ENCODE measurements at places on chromosomes 16 and 17.

GRCh38 chr17:77829843-77830799 is 128.4 kb upstream of the TNRC6C start:
- no peak for DNase-seq

- no peak for DNase-seq
Observed at GRCh38 chr16:11734025-11734652, 8.5 kb downstream of the TXNDC11 start.

DNA sequence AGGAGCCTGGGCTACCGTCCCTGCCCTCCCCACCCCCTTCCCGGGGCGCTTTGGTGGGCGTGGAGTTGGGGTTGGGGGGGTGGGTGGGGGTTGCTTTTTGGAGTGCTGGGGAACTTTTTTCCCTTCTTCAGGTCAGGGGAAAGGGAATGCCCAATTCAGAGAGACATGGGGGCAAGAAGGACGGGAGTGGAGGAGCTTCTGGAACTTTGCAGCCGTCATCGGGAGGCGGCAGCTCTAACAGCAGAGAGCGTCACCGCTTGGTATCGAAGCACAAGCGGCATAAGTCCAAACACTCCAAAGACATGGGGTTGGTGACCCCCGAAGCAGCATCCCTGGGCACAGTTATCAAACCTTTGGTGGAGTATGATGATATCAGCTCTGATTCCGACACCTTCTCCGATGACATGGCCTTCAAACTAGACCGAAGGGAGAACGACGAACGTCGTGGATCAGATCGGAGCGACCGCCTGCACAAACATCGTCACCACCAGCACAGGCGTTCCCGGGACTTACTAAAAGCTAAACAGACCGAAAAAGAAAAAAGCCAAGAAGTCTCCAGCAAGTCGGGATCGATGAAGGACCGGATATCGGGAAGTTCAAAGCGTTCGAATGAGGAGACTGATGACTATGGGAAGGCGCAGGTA is 762 bp downstream of the CDK12 start:
- DNase-seq, result no peak

- DNase-seq, result no peak
Observed at GRCh38 chr17:10192461-10192860, 5.9 kb downstream of the GAS7 start.

DNA sequence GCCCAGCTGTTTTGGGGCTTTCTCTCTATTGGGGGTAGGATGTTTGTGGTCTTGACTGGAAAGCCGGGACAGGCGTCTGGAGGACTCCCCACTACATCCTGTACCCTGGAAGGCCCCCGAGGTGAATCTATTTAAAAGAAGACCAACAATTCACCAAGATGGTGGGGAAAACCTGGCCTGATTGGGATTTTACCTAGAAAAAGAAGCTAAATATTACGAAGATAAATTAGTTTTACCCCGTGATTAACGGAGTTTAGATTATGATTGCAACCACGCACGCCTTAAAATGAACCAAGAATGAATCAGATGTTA is 779 bp upstream of the CCDC102A start:
- DNase-seq, result no peak

DNA sequence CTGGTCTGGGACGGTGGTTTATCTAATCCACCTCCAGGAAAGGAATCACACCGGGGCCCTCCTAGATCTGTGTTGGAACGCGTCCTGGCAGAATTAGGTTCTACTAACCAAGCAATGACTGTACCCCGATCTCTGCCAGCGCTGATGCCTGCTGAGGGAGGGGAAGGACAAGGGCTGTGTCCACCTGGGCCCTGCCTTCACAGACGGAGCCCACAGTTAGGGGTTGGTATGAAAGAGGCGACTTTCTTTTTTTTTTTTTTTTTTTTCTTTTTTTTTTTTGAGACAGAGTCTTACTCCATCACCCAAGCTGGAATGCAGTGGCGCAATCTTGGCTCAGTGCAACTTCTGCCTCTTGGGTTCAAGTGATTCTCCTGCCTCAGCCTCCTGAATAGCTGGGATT is 9.9 kb upstream of the KRT19 start:
- DNase-seq, result no peak

DNA sequence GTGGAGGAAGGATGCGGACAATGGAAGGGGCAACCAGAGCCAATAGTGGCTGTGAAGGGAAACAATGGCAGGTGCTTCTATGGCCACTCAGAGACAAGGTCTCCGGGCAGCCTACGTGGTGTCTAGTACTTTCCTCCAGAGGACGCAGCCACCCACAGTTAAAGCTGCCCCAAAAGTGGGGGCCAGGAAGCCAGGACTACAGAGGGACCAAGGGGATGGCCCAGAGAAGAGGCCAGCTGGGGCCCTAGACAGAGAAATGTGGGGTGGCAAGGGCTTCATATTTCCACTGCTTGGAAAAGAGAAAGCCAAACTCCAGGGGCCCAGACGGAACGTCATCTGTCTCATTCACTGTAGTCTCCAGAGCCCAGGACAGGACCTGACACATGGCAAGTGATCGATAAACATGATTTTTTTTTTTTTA is 837 bp upstream of the PER1 start:
- DNase-seq, result no peak

GRCh38 chr17:18101828-18102227 is 6.7 kb upstream of the MYO15A start:
- no peak for DNase-seq

DNA sequence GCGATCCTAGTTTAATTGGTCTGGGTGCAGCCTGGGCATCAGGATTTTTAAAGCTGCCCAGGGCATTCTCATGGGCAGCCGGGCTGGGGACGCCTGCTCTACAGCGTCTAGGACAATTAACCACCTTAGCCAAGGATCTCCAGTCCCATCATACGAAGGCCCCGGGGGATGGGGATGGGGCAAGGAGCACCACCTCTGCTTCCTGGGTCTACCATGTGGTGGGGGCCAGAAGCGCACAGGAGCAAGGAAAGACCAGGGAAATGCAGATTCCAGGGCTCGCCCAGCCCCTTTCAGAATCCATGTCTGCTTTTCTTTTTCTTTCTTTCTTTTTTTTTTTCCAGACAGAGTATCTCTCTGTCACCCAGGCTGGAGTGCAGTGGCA is 29.3 kb downstream of the TBC1D16 start:
- no peak for DNase-seq

DNA sequence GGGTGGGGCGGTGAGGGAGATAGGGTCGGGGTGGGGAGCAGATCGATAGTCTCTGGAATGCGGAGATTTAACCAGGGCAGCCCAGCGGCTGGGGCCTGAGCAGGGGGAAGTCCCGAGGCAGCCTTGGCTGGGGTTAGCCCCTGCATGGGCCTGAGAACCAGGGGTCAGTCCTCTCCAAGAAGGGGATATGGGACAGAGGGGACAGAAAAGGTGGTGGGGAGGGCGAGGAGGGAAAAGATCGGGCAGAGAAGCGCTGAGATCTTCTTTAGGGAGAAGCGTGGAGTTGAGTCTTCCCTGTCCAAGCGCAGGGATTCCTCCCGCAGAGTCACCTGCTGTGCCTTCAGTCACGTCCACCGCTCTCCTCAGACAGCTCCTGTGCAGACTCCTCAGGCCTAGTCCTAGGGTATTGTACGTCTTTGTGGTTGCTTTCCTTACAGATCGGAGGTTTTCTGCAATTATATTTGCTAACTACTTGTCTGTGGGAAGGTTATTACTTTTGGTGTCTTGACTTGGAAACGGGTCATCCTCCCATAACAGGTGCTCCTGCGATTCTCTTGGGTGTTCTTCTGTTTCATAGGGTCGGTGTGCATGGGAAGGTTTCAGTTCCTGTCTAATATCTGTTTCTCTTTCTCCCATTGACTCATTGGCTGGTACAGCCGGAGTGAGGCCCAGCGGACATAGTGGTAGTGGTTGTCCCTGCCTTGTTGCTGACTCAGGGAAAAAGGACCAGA is 952 bp downstream of the CD300A start:
- no peak for DNase-seq

DNA sequence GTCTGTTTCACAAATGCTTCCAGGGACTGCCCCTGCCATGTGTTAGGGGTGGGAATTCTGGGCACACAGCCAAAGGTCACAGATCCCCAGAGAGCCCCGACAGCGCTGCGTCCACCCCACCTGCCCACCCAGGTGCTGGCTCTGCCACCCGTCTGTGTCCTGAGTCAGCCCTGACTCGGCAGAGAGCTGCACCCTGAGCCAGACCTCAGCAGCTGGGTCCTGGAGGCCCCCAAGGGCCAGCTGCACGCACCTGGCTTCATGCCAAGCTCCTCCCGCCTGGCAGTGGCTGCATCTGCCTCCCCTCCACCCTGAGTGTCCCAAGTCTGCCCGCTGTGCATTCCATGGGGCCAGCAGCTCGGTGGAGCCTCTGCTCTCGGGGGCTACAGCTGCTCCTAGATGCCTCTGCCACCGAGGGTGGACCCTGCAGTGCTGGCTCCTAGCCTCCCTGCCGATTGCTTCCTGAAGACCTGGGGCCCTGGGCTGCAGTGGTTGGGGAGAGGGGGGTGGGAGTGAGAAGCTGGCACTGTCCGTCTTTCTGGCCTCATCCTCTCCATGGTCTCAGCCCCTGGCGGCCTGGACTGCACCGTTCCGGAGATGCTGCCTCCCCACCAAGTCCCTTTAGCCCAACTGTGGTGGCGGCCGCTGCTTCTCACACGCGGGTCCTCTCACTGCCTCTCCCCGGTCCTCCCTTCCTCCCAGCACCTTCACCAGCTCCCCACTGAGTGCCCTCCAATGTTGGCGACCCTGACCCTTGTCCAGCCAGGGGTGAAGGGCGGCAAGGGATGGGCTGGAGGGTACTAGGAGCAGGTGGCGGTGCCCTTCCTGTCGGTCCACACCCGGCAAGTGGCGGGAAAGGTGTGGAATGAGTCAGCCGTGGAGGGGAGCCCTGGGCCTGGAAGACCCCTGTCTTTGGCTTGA is 3.0 kb downstream of the SECTM1 start:
- no peak for DNase-seq

GRCh38 chr16:50197582-50197981 is 44.5 kb downstream of the TENT4B start:
- no peak for DNase-seq

DNA sequence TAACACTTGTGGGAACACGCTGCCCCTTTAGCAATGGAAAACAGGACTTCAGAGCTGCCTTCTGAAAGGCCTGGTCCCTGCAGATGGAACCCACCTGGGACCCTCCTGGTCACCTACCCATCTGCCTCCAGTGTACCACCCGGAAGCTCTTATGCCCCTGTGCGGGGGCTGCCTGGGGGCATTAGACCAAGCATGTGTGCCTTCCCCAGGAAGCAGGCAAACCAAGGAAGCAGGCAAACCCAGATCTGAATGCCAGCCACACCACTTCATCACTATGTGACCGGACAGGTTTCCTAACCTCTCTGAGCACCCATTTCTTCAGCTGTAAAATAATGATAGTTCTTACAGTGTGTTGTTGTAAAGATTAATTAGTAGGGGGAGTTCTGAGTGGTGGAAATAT is 20.8 kb upstream of the LRRC37A3 start:
- DNase-seq, result no peak

DNA sequence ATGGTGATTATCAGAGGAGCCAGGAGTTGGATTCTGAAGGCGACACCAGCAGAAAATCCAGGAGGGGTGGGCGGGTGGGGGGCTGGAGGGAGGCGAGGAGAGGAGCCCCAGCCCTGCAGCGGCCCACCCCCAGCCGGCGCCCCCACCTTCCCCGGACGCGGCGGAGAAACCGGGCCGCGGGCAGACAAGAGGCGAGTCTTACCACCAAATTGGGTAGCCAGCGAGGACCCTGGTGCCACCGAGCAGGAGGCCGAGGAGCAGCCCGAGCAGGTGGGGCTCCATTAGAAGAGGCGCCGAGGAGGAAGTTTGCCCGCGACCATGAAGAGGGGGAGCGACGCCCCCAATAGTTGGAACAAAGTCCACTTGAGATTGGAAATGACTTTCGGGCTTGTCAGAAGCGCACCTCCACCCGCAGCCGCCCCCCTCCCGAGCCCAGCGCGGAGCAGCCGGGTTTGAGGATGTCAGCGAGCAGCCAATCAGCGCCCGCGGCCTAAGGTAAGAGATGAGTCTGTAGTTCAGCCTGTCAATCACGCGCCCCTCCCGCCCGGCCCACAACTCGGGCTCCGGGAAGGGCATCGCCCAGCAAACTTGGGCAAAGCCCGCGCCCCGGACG is at the start of gene WNT3:
WNT3 (minus strand) TSS at position 377 of the 613 bp plus-strand sequence; CDS start at position 282, 95 bp downstream.
- no peak for DNase-seq

DNA sequence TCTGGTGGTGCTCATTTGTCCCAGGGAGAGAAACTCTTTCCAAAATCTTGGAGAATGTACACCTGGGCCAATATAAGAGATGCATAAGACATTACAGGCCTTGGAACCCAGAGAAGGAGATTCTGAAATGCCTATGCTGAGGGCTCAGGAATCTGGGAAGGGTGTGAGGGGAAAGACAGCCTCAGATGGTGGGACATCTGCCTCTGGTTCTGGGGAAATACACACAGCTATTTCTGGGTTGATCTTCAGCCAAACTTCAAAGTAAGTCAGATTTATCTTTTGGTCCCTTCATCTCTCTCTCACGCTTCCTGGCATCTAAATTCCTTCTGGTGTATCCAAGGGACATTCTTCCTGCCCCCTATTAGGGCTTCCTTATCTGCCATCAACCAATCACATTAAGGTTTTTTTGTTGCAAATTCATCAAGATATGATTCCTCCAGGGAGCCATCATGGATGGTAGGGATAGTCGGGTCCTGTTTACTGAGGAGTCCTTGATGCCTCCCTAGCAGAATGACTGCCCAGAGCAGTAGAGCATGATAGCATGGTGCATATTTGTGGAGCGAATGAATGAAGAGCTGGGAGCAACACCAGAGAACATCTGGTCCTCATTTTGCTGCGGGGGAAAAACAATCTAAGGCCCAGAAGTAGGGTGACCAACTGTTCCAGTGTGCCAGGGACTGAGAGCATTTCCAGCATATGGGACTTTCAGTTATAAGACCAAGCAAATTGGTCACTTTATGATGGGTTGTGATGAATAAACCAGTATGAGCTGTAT is 35.7 kb upstream of the DYNLL2 start:
- DNase-seq, result no peak

DNA sequence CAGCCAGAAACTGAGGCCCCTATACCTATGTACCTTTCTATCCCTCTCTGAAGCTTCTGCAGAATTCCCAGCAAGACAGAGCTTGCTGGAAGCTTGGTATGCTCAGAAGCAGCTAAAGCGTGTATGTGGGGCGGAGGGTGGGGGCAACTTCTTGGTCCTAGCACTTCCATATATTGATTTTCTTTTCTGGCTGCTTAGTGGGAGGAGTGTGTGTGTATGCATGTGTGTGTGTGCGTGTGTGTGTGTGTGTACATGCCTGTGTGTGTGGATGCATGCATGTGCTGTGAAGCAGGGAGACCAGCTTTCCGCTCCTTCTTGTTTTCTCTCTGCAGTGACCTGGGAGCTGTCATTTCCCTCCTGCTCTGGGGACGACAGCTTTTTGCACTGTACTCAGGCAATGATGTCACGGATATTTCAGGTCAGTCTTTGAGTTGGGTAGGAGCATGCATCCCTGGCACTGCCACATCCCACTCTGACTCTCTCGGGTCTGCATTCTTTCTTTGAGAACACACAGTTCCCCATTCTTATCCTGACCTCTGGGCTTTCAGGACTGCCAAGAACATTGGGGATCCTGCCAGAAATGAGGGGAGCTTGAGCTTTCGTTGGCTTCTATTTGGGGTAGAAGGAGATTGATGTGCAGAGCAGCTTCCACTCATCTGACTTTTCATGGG is 10.7 kb downstream of the HPR start:
- DNase-seq, result no peak

GRCh38 chr16:35735403-35736251 is 2276.2 kb downstream of the TP53TG3F start:
- no peak for DNase-seq

Data from activated naive CD4-positive, alpha-beta T cell (primary cell).